NCI-H510A treated with DMSO at 0.1 percent for 48 hours (cell line): ENCODE measurements at places on chromosomes 5 and 9.

GRCh38 chr5:122880749-122881148 lies 35.3 kb downstream of the SNX24 start:
- no peak for DNase-seq

GRCh38 chr9:130661451-130662098 lies 2.8 kb upstream of the PRDM12 start:
- no peak for DNase-seq

GRCh38 chr9:8252445-8252844 lies 452.9 kb upstream of the DMAC1 start:
- no peak for DNase-seq

GRCh38 chr5:1130218-1130946 lies 18.5 kb upstream of the SLC12A7 start:
- DNase-seq = peak; percentile 99

GRCh38 chr9:110334183-110334582 lies 3.5 kb downstream of the TXNDC8 start:
- no peak for DNase-seq

DNA sequence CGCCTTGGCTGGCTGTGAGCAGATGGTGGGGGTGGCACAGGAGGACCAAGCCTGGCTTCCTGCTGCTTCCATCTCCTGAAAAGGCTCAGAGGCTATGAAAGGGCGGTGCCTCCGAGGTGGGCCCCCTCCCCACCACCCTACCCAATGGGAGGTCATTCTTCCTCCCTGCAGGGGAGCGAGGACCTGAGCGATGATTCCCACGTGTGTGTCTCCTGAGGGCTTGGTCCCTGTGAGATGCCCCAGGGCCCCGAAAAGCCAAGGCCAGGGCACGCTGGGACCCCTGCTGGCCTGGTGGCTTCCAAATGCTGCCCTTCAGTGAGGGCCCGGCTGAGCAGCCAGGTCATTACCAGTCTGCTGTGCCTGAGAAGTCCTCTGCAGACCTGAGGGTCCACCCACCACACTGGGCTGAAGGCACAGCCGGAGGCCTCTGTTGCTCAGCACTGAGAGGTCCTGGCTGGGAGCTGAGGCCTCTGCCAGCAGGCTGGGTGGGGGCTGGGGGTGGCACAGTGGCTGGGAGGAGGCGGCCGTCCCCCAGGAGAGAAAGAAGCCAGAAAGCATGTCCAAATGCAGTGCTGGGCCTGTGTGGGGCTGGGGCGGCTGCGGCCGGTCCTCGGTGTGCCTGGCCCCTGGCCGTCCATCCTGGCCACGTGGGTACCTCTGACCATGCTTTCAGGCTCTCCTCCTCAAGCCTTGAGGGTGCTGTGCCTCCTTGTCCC lies 14.0 kb upstream of the SLC6A19 start:
- DNase-seq = no peak

DNA sequence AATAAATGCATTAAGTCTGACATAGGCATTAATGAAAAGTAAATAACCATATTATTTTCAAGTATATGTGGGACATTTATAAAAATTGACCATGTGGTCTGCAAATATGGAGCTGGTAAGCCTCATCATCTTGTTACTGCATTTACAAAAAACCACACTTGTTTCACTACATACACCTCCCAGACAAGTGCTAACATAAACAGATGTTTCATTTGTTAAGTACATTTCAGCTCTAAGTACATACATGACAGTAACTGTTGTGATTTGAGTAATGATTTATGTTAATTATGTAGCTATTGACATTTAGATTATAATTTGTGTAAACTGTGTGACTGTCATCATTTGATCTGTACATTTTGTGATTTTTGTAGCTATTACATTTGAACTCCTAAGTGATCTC lies 13.9 kb downstream of the IDNK start:
- DNase-seq = no peak

DNA sequence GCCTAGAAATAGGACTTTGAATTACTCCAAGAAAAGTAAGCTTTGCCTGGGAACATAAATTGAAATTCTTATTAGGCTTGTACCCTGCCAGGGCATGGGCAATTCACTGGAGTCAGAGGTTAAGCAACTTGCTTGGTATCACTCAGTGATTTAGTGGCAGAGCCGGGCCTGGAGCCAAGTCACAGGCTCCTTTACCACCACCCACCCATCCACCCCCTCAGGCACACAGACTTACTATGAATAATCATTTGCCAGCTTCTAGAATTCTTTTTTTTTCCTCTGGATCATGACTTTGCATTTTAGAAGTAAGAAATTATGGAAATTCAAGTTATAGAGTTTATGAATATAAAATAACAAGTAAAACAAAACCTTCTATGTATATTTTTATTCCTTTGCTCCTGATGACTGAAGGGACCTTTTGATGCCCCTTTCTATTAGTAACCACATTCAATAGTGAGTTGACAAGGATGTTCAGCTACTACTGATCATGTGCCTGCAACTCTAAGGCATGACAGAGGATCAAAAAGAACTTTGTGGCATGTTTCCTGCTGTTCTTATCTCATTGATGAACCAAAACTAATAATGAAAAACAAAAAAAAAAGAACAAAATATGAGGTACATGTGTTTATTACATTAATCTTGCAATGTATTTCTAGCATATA lies 614.7 kb downstream of the TLR4 start:
- no peak for DNase-seq

DNA sequence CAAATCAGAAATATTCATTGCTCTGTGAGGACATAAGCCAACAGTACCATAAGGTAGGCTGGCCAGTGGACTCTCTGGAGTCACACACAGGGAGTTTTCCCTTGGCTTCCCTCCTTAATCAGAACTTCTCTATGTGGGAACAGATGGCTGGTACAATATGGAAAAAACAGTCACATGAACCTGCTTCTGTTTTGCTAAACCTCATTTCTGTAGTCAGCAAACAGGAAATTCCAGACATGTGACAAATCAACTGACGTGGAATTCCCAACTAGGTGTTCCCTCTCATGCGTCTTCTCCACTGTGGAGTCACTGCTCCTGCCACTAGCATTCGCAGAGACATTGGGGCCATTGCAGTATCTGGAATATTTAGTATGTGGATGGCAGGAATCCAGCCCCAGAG lies 617.6 kb downstream of the KIF4B start:
- no peak for DNase-seq

DNA sequence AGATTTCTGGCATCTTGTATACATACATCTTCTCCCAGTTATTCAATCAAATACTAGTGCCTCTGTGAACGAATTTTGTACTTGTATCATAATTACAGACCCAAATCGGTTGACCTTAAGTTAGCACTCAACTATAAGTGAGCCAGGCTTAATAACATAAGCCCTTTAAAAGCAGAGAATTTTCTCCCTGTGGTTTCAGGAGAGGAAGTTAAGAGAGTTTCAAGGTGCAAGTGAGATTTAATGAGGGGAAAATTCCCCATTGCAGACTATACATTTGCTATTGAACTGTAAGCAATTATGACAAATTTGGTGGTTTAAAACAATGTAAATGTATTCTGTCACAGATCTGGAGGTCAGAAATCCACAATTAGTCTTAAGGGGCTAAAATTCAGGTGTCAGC lies 261.9 kb upstream of the NREP start:
- no peak for DNase-seq

DNA sequence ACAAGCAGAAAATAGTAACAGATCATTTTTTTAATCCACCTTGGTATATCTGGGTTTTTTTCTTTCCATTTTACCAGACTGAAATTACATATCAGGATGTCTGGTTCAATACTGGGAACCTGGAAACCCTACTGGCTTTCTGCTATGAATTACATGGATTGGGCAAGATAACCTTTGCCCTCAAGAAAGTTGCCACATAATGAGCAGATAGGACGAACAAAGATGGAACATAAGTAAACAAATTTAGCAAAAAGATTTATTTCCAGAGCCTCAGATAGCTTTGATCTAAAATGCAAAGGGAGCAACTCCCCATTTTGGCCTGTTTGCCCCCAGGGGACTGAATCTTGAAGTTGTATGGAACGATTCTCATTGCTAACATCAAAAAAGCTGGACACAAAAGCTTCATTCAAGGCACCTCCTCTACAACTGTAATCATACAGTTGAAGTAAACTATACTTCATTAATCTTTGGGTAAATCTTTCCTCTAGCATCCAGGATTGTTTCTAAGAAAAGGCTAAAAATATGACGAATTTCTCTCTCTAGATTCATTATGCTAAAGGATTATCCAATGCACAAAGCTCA lies 131.6 kb upstream of the PTGER4 start:
- DNase-seq = no peak

DNA sequence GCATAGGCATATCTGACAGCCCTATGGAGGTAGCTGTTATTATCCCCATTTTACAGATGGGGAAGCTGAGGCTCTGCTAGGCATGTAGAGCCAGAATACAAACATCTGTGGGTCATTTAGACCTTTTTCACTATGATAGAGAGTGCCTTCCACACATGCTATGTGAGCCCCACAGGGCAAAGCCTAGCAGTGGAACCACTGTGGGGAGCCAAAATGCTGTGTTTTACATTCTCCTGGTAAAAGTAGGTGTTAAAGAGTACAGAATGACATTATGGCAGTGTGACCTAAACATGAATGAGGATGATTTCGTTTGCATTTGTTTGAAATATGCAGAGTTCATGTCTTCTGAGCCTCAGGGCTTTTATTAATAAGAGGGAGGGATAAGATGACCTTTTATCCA lies 265.2 kb downstream of the MAST4 start:
- DNase-seq = no peak

GRCh38 chr9:121860213-121860612 lies 208.8 kb downstream of the DAB2IP start:
- no peak for DNase-seq

DNA sequence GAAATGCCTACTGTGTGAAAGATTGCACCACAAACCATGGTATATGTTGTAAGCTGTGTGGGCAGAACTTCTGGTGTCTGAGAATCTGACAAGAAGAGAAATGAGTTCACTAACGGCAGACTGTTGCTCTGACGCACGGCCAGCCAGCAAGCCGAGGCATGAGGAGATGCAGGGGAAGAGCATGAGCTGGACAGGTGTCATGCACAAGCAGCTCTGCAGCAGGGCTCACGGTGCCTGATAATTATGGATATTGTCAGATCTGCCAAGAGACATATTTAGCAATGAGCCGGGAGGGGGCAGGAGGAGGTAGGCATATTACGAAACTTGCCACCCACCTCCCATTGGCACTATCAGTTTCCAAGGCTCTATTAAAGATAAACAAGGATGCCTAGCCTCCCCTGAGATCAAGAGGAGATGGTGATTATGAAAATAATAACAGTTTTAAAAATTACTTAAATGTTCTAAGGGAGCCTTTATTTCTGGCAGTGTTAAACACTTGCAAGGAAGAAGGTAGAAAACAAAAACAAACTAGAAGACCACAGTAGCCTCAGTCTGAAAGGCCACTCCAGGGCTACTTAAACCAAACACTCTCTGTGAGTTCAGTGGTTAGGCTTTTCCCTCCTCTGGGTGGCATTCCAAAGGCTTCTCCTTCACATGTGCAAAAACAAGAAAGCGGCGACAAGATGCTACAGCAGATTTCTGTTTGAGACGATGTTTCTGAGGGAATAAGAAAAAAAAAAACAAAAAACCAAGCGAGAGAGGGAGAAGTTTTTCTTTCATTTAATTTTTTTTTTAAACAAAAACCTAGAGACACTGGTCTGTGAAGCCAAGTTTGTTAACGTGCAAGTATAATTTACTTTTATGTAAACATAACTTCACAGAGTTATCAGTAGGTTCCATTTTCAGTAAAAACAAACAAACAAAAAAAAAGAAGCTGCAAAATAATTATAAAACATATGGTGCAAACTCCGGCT lies 339.5 kb downstream of the BNC2 start:
- no peak for DNase-seq
